Kidney glomerular epithelial cell (primary cell): ENCODE measurements at places on chromosomes 11 and 22.

DNA sequence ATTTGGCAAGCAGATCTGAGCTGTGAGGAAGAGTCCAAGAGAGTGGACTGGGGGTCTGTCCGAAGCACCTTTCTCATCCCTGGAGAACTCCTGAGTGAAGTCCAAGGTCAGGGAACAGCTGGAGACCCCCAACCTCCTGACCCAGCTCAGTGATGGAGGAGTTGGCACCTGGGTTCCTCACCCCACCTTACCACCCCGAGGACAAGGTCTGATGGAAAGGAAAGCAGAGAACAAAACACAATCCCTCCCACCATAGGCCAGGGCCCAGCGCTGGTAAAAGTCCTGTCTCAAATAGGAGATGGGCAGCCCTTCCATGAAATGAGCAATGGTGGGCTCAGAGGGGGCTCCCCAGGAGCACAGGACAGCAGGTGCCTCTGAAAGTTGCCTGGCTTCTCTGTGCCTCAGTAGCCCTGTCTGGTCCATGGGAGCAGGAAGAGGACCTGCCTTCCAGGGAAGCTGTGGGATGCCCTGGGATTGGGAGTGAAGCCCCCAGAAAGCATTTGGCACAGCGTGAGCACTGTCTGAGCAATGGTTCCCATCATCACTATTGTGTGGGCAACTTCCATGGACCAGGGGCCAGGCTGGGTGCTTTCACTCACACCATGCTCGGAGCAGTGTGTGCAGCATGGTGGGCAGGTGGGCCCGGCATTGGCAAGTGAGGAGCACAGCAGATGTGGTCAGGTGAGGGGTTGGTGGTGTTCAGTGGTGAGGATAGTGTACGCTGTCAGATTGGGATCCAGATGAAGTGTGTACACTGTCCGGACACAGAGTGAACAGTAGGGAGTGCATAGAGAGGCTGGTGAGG, 7.5 kb downstream of the TRIM29 start:
- no peak for DNase-seq

- no peak for DNase-seq
Measured at GRCh38 chr11:80816966-80817365, 1376.1 kb upstream of the TENM4 start.

DNA sequence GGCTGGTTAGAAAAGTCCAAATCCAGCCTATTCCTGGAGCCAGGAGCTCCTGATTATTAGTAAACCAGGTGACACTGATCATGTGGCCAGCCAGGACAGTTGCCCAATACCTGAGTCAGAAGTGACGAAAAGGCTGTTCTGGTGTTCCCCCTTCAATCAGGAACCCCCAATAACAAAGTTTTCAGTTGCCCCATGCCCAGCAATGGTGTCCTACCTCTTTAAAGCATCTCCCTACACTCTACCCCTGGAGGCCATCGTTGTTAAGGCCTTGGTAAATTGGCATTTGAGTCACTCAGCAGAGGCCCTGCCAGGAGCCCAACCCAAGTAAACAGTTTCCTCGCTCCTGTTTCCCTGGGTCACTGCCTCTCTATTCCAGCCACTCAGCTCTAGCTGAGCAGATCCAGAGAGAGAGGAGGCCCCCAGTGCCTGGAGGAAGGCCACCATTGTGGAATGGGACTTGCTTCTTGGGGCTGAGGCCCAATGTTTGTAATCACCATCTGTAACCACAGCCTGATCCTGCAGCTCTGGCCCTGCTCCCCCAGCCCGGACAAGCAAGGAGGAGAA, 25.0 kb downstream of the ARHGAP1 start:
- DNase-seq: no peak

- DNase-seq: peak; percentile 54
Measured at GRCh38 chr11:6737872-6738466, 33.8 kb downstream of the OR2AG2 start.

DNA sequence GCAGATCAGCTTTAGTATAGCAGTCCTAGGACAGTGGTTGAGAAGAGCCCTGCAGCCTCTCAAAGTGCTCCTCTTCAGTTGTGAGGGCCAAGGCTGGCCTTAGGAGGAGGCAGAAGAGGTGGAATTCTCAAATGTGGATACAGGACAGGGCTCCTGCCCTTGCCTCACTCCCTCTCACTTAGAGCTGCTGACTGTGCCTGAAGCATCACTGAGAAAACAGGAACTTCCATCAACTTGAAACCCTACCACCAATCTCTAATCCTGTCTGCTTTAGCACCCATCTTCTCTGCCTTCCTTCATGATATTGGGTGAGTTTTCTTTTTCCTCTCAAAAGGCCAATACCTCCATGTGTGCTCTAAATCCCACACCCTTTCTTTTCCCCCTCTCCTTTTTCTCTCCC, 14.4 kb upstream of the UCP3 start:
- DNase-seq: no peak

GRCh38 chr11:48005136-48005535, 24.8 kb downstream of the PTPRJ start:
- DNase-seq: no peak

DNA sequence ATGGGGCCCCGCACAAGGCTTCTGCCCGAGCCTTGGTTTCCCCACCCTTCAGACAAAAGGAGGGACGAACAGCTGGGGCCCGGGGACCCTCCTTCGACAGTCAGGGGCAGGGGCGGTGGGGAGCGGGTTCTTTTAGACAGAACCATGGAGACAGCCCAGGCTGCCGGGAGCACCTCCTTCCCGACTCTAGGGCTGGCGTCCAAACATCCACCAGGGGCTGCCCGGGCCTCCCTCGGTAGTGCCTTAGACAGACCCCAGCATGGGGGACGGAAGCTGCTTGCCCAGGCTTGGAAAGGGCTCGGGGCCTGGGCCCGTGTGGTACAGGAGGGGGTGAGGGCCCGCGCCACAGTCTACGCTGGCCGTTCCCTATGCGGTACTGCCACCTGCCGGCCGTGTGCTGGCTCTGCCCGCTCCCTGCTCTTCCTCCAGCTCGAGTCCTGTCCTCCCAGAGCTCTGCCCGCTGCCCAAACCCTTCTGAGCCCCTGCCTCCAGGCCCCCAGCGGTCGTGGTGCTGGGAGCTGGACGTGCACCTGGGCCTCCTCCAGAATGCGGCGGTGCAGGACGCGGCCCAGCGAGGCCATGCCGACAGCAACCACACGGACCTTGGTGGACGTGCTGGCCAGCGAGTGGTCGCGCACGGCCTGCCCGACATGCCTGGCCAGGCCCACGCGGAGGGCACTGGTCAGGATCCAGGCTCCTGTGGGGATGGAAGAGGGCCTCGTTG, 20.1 kb downstream of the TSSC4 start:
- peak; percentile 68 for DNase-seq

DNA sequence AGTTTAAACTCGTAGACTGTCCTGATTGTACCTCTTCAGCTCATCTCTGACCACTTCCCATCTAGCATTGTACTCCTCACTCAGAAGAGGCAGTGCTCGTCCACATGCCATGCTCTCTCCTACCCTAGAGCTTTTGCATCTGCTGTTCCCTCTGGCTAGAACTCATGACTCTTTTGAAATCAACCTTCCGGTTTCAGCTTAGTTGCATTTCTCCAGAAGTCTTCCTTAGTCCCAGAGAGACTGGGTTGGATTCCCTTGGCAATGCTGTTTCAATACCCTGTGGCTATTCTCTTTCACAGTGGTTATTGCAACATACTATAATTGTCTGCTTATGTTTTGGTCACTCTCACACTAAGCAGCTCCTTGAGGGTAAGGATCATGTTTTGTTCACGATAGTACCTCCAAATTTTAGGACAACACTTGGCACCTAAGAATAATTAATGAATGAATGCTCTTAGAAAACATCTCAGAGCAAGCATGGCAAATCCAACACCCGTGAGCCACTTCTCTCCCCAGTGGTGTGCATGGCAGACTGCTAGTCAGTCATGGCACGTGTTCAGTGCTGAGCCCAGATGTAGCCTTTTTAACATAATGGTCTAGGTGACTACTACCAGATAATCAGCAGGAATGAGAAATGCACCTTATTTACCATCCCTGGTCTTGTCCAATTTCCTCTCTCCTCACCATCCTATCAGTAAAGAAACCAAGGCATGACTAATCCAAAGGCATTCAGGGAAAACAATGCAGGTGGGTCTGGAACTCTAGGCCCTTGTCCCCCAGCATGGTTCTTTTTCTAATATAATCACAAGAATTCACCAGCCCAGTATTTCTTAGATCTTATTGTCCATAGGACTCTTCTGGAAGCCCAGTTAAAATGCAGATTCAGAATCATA, 14.5 kb downstream of the SEPTIN3 start:
- DNase-seq: no peak

DNA sequence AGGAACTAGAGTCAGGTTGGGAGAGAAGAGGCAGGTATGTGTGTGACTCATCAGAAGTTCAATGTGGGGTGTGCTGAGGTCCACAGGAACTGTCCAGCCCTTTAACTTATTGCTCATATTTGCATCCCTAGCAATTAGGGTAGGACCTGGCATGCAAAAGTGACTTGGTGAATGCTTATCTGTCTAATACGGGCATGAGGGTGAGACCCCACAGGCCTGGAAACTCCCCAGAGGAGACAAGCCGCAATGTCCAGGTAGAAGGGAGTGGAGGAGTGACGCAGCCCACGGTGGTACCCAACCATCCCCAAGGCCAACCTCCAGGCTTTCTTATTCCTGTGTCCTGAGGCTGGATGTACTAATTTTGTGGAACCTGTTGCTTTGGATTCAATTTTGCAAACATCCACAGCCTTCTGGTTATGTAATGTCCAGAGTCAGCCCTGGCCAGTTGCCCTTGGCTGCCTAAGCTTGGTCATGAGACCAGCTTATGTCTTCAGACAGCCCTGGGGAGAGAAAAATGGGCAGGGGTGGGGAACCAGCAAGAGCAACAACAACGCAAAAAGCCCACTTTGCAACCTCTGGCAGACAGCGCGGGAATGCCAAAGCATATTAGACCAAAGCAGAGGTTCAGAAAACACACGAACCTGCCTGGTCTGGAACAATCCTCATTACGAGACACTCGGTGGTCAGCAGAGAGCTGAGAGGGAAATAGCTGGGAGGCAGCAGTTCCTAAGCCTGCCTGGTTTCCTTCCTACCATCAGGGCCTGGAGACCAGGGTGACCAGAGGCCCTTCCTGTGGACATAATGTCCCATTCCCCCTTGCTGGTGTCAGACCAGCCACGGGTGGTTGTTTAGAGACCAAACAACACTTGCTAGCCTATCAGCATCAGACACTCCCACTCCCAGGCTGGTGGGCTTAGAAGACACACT, 49.3 kb downstream of the TIMP3 start:
- no peak for DNase-seq

- DNase-seq: no peak
Measured at GRCh38 chr11:8828046-8828445, 82.9 kb upstream of the AKIP1 start.

DNA sequence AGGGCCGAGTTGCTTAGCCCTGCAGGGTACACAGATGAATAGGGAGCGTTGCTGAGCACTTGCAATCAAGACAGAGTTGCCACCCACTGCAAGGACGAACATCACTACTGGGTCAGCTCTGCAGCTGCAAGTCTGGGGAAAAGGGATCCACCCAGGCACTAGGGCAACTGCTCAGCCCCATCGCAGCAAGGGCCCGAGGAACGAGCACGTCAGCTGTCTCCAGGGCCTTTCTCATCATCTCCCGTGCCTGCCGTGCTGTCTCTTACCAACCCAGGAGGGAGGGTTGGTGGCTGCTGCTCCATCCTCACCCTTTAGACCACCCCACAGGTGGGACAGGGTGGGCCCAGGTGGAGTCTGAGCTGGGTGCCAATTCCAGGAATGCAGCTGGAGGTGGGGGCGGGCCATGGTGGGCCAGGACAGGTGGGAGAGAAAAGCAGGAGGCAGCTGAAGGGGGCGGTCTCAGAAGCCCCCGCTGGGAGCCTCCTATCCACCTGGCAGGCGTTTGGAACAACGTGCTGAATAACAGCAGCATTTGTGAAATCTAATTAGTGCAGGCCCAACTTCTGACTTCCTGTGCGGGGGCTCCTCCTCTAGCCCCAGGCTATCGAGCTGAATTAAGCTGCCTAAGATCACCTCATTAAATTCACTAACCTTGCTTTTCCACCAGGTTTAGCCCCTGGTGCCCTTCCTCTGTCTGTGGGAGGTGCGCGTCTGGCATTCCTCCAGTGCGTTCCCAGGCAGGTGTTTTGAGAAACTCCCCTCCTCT, 252.5 kb downstream of the ST3GAL4 start:
- DNase-seq: no peak

DNA sequence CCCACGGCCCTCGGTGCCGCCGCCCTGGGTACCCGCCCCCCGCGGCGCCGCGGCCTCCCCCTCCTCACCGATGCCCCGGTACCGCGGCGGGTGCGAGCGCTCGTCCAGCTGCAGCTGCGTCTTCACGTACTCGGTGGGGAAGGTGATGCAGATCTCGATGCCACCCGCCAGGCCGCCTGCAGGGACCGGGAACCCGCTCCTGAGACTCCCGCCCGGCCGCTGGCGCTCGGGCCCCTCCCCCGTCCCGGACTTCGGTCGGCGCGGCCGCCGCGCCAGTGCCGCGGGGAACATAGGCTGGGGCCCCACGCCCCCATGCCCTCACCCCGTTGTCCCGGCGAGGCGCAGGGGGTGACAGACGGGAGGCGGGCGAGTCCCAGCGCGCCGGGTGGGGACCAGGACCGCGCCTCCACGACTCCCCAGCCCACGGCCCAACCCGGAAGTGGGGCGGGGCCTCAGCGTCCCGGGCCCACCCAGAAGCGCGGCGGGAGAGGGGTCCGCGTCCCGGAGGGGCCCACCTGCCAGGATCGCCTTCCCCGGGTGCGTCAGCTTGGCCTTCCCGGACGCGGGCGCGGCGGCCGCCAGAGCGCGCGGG, 375 bp downstream of the SLC25A1 start:
- peak; percentile 27 for DNase-seq

GRCh38 chr11:107682171-107682570, 29.7 kb downstream of the SLN start:
- DNase-seq: no peak

GRCh38 chr11:57348052-57348451, 9.9 kb downstream of the P2RX3 start:
- DNase-seq: no peak

DNA sequence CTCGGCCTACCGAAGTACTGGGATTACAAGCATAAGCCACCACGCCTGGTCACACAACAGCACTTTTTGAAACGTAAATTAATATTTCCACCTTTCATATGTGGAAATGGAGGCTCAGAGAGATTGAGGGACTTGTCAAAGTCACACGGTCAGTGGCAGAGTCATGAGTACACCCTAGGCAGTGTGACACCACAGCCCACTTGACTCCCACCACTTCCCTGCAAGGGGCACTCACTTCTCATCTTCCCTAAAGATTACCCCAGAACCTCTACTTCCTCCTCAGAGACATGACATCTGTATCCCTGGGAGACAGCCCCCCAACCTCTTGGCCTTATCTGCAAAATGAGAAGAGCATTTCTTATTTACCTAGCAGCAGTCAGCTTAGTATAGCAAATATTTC, 16.5 kb upstream of the MYOD1 start:
- no peak for DNase-seq

- no peak for DNase-seq
Measured at GRCh38 chr11:128155590-128155989, 431.8 kb downstream of the ETS1 start.

- DNase-seq: no peak
Measured at GRCh38 chr22:36223504-36223903, 15.8 kb downstream of the APOL2 start.
